ENCODE measurements at places on chromosomes 2 and 18.
A peak's percentile ranks its signal among the peaks of the same experiment; 100 is the strongest.

DNA sequence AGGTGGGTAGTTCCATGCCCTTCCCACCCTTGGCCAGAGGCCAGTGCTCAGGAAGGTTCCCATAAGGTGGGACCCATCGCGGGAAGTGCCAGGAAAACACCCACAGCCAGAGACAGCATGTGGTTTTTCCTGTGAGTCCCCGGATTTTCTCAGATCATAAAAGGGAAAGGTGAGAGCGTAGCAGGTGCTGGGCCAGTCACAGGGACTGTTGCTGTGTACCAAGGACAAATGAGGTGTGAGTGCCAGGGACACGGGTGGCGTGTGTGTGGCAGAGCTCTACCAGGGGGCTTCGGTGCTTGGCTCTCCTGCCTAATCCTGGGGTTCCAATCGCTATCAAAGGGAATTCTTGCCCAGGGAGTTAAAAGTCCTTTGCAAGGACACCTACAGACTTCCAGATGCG is 159.6 kb upstream of the SMAD2 start:
- DNase-seq = no peak

DNA sequence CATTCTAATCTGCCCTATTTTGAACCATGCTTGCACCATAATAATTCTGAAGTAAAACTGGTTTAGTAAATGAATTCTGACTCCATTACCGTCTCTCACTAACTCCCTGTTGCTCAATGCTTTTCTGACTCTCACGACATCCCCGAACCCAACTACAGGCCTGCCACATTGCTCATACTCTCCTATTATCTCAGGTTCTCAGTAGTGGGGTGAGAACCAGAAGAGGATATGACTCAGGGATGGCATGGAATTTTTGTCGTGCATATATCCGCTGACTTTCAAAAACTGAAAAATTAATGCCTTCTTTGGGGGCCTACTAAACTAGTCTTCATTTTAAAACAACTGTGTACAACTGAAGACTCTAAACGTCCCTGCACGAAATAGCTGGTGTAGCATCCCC is 34.3 kb downstream of the NETO1 start:
- no peak for DNase-seq

DNA sequence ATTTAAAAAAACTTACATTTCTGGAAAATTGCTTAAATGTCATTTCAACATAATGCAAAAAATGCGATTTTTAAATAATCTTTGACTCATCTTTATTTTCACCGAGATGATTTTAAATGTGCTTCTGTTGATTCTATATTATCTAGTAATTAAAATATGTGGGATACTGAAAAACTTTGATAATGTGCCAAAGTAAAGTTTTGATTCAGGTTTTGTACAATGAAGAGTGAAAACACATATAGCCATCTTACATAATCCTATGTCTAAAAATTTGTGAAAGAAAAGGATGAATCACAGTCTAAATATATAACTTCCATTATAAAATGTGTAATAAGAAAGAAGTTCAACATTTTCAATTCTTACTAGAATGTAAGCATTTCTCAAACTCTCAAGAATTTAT is 204.3 kb upstream of the ZC3H15 start:
- no peak for DNase-seq

GRCh38 chr2:73893764-73894474 is 1.1 kb downstream of the ACTG2 start:
- no peak for DNase-seq

- no peak for DNase-seq
These were observed 118.5 kb upstream of the CDCA7 start for GRCh38 chr2:173235947-173236803.

GRCh38 chr2:25311865-25312575 is 29.7 kb downstream of the DNMT3A start:
- no peak for DNase-seq

- no peak for DNase-seq
These were observed 310.8 kb downstream of the TGIF1 start for GRCh38 chr18:3760741-3761140.

GRCh38 chr2:239316562-239317465 is 84.0 kb downstream of the HDAC4 start:
- DNase-seq = no peak

DNA sequence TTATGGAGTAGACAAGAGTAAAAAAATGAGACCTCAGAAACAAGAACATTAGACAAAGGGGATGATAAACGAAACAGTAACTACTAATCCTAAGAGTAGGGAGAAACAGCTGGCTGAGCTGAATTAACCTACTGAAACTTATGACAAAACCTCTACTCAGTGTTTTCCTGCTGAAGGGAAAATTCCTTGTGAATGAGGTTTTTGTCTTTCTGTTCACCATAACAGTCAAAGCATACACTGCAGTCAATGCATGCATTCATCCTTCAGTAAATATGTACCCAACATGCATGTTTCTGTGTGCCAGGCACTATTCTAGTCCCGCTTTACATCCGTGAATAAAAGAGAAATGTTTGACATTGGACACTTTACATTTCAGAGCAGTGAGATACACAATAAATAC is 805.6 kb upstream of the KLHL29 start:
- DNase-seq = no peak

- no peak for DNase-seq
These were observed 3.7 kb downstream of the KLHL14 start for GRCh38 chr18:32769071-32769585.

GRCh38 chr2:150787353-150788093 is 300.1 kb upstream of the RND3 start:
- DNase-seq = no peak

- no peak for DNase-seq
These were observed 125.2 kb upstream of the LYPD1 start for GRCh38 chr2:132795220-132795619.

DNA sequence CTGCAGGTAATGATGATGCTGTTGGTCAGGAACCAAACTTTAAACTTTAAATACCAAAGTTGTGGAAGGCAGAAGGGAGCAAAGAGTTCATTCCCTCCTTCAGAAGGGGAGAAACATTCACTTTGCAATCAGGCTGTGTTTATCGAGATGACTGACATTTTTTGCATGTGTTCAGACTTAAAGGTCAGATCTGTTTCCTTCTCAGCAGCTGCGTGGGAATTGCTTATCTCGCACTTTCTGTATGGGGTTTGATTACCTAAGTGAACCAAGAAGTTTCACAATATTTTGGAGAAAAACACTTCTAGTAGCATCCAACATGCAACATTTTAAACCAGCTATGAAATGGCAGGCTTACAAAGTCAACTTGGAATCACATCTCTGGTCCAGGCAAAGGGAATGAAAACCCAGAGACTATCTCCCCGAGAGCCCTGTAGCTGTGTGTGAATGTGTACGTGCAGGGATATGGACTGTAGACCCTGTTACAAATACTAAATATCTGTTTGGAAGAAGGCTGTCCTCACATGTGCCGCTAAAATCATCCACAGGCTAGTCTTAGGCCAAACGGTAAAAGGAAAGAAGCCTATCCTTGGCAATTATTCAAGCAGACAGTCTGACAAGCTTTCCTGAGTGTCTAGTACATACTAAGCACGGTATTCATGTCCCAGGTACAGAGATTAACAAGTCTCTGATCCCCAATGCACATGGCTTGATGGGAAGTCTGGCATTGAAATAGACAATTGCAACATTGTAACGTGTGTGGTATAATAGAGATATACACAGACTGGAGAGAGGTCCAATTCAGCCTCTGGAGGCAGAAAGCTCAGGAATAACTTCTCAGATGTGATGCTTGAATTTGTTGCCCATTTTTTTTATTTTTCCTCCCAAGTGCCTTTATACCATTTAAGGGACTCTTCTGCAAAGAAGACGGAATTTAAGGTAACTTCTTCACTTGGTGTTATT is 483.1 kb downstream of the DPP10 start:
- no peak for DNase-seq

- DNase-seq = no peak
These were observed 24.1 kb downstream of the SLC14A2 start for GRCh38 chr18:45639408-45639807.

GRCh38 chr2:160247296-160248035 is 47.4 kb upstream of the ITGB6 start:
- DNase-seq = peak; percentile 29

- DNase-seq = no peak
These were observed 15.0 kb downstream of the RND3 start for GRCh38 chr2:150472511-150472899.

DNA sequence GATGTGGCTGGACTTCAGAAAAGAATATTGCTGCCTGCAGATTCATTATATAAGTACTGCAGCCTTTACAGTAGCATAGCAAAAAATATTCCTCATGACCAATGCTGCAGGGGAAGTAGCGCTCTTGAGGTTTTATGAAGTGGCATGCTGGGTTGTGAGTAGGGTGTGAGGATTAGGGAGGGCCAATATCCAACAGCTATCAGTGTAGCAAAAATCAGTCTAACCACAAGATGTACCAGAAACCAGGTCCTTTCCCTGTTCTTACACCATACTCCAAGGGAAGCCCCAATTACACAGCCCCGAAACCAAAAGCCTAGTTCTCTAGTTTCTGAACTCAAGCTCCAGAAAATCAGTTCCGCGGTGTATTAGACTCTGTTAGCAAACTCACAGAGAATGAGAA is 1082.2 kb upstream of the DDX18 start:
- DNase-seq = no peak

GRCh38 chr18:77223653-77224052 is 26.0 kb upstream of the GALR1 start:
- DNase-seq = no peak

GRCh38 chr2:11665510-11666362 is 4.3 kb downstream of the NTSR2 start:
- no peak for DNase-seq

GRCh38 chr18:48581206-48581605 is 42.4 kb downstream of the CTIF start:
- DNase-seq = no peak

- DNase-seq = no peak
These were observed 13.2 kb downstream of the KCTD18 start for GRCh38 chr2:200496696-200497095.

DNA sequence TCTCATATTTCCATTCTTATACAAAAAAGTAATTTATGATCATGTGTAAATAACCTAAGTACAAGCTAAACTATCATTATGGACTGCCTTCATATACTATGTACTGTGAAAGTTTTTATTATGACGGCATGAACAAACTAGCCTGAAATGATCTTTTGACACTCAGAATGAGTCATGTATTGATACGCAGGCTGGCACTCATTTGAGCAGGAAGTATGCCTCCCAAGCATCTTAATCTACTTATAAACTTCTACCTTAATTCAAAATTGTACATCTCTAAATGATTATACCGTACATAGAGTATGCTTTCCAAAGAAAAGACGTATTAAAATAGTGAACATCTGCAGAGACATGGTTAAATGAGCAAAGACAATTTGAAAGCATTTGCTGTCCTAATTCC is 207.1 kb upstream of the SPOPL start:
- no peak for DNase-seq

GRCh38 chr2:6856548-6856920 is 9.2 kb downstream of the CMPK2 start:
- peak; percentile 58 for DNase-seq

GRCh38 chr18:64270121-64270520 is 121.2 kb upstream of the LINC00305 start:
- DNase-seq = no peak

GRCh38 chr18:12420821-12421421 is 13.2 kb downstream of the PRELID3A start:
- DNase-seq = no peak

DNA sequence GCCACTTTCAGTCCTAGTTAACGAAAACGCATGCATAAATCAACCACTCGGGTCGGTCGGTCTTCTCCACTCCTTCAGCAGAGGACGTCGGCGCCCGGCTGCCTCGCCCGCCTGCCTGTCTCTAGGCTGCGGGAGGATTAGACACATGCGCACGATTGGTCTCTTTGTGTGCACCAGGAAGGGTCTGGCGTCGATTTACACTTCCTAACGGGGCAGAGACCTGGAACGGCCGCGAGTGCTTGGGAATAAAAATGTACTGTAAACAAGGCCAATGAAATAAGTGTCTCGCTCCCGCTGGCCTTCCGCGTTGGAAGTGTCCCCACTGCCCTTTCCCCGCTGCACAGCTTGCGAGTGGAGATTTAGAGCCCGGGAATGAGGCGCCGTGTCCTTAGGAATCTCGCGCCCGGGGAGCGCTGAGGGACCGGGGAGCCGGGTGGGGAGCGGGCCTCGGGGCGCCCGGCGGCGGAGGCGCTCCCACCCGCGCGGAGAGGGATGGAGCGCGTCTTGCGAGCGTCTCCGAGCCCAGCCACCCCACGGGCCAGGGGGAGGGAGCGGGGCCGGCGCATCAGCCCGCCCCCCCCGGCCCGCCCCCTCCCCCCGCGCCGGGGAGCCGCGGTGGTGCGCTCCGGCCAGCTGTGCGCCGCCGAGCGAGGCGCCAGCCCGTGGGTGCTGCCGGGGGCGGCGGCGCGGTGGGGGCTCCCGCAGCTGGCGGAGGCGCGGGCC is at the start of gene DOK6:
Gene DOK6 (plus strand): TSS at position 636 of the 723 bp plus-strand sequence.
- DNase-seq = no peak

DNA sequence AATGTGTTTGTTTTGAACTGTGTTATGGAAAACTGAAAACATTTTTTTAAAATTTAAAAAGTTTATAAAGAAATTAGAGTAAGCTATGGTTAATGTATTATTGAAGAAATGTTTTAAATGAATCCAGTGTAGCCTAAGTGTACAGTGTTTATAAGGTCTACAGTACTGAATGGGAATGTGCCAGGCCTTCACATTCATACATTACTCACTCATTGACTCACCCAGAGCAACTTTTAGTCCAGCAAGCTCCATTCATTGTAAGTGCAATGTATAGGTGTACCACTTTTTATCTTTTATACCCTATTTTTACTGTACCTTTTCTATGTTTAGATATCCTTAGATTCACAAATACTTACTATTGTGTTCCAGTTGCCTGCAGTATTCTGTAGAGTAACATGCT is 215.1 kb upstream of the THUMPD2 start:
- no peak for DNase-seq

- no peak for DNase-seq
These were observed 338.4 kb downstream of the MBD2 start for GRCh38 chr18:53886058-53886457.

- no peak for DNase-seq
These were observed 49.5 kb upstream of the RAB12 start for GRCh38 chr18:8559612-8560186.

- peak; percentile 8 for DNase-seq
These were observed 41.5 kb upstream of the MC4R start for GRCh38 chr18:60413944-60414547.

- no peak for DNase-seq
These were observed 117.7 kb downstream of the GPD2 start for GRCh38 chr2:156553714-156554442.

GRCh38 chr2:217086038-217086522 is 226.2 kb upstream of the TNP1 start:
- no peak for DNase-seq

GRCh38 chr2:100254646-100255210 is 67.6 kb downstream of the LONRF2 start:
- no peak for DNase-seq

GRCh38 chr2:134218414-134218813 is 35.5 kb upstream of the MGAT5 start:
- DNase-seq = no peak

Measured in Jurkat, Clone E6-1 (cell line).